Activated CD8-positive, alpha-beta T cell treated with anti-CD3 and anti-CD28 coated beads for 36 hours (primary cell): ENCODE measurements at places on chromosomes 12 and 14. TPM values are rescaled to one million over a fixed set of nuclear protein-coding genes. Genes with fewer than 3 reads are reported as not detected.
A peak's percentile ranks its signal among the peaks of the same experiment; 100 is the strongest.

- H3K4me1 ChIP-seq: no peaks in the 10 kb centered on the region
- no peak for DNase-seq
- no peaks in the 10 kb centered on the region for H3K36me3 ChIP-seq
- no peak overlapping the region for H3K27ac ChIP-seq
- H3K27me3 ChIP-seq: peaks cover 80% of the 10 kb centered on the region
These were observed 7.5 kb upstream of the FOXG1 start for GRCh38 chr14:28758885-28759652.

DNA sequence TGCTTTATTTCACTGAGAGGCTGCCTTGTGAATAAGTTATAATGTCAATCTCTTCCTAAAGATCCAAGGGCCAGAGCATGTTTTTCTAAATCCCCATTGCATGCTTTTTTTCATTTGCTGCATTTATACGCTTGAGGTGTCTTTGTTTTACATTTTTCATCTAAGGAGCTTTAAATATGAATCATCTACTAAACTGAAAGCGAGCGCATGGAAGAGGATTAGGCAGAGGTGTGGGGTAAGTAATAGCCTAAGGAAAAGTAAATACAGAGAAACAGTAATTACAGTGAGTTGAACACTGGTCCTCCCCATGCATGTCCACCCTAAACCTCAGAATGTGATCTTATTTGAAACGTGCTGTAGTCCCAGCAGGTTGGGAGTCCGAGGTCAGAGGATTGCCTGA, 76.4 kb upstream of the METAP2 start:
- H3K27me3 ChIP-seq: peaks cover 11% of the 10 kb centered on the region
- no peak overlapping the region for H3K4me3 ChIP-seq
- no peaks in the 10 kb centered on the region for H3K36me3 ChIP-seq
- no peak for DNase-seq
- H3K27ac ChIP-seq: no peak overlapping the region

DNA sequence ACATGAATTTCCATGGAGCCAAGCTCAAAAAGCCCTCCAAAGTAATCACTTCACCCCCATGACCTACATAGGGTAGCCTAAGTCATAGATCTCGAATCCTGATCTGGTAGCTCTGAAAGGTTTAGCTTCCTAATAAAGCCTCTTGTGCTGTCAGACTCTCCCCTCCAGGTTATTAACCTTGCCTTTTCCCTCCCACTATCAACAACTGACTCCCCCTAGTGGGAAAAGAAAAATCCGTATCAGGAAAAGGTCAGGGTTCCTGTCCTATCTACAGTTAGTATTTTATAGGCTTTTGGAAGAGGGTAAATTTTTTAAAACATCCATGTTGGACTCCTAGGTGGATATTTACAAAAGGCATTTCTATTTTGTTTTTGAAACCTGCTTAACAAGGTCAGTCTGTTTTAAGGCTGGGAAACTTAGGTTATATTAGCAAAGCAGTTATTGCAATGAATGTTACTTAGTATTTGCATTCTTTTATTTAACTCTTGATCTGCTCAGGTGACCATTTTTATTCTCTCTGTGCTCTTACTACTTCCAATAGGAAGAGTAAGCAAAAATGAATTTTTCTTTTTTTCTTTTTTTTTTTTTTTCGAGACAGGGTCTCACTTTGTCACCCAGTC, 8.0 kb downstream of the YY1 start:
- peaks cover 41% of the 10 kb centered on the region for H3K36me3 ChIP-seq
- no peak overlapping the region for H3K4me3 ChIP-seq
- DNase-seq: no peak
- H3K4me1 ChIP-seq: peaks cover 71% of the 10 kb centered on the region
- no peaks in the 10 kb centered on the region for H3K27me3 ChIP-seq

Gene DUSP16
- 28.2 TPM for total RNA-seq

- DNase-seq: no peak
- no peaks in the 10 kb centered on the region for H3K27me3 ChIP-seq
- no peak overlapping the region for H3K27ac ChIP-seq
- H3K4me3 ChIP-seq: no peak overlapping the region
- H3K4me1 ChIP-seq: peaks cover 5% of the 10 kb centered on the region
These were observed 54.5 kb downstream of the CRACR2A start for GRCh38 chr12:3698218-3698974.

Gene RD3L
- total RNA-seq: not detected

Gene NPAS3
- total RNA-seq: not detected

- H3K4me3 ChIP-seq: peak overlapping the region; percentile 92
- H3K4me1 ChIP-seq: peaks cover 35% of the 10 kb centered on the region
- H3K27me3 ChIP-seq: peaks cover 2% of the 10 kb centered on the region
- H3K36me3 ChIP-seq: peaks cover 24% of the 10 kb centered on the region
- peak; percentile 89 for DNase-seq
- peak overlapping the region; percentile 98 for H3K27ac ChIP-seq
These were observed 823 bp upstream of the SMARCC2 start for GRCh38 chr12:56189918-56190694.

DNA sequence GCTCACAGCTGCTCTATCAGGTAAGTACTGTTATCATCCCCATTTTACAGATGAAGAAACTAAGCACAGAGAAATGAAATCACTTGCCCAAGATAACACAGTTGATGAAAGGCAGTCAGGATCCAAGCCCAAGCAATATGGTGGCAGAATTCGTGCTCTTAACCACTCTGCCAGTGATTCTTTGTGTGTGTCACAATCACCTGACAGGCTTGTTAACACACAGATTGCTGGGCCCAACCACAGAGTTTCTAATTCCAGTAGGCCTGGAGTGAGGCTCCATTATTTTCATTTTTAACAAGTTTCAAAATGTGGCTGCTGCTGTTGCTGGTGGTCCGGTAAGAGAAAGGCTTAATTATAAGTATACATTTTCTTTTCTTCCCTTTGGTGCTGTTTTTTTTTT, 134.2 kb downstream of the TGFB3 start:
- no peak for DNase-seq
- H3K27me3 ChIP-seq: no peaks in the 10 kb centered on the region
- H3K4me3 ChIP-seq: no peak overlapping the region
- H3K36me3 ChIP-seq: no peaks in the 10 kb centered on the region
- H3K4me1 ChIP-seq: no peaks in the 10 kb centered on the region

DNA sequence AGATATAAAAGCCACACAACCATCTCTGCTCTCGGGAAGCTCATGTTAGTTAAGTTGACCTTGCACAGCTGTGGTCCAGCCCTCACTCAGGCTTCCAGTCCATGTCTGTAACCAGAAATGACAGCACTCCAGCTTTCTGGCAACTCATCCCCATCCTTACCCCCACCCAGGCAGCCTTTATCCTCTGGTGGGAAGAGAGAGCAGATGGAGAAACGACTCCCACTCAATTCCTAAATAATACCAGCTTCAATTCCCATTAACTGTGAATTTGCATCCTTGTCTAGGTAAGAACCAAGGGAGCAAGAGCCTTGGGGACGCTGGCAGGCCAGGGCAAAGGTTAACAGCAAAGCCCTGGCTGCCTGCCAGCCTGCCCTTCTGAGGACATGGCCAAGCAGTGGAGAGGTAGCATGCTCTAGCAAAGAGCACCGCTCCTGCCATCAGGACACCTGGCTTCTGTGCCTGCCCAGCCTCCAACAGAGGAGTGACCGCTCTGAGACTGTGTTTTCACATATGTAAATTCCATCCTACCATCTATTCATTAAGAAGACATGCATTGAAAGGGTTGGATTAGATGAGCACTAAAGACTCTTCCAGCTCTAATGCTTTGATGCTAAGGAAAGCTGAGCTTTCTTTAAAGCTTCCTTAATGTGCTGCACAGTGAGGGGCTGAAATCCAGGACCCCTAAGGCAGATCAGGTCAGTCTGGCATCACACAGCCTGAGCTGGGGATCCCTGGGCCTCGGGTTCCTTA, 236.1 kb downstream of the GRIN2B start:
- DNase-seq: no peak
- H3K36me3 ChIP-seq: no peaks in the 10 kb centered on the region
- no peak overlapping the region for H3K27ac ChIP-seq
- H3K4me3 ChIP-seq: no peak overlapping the region
- H3K4me1 ChIP-seq: no peaks in the 10 kb centered on the region

GRCh38 chr14:59768855-59769375, 101.7 kb downstream of the RTN1 start:
- no peak overlapping the region for H3K4me3 ChIP-seq
- no peak overlapping the region for H3K27ac ChIP-seq
- peaks cover 3% of the 10 kb centered on the region for H3K27me3 ChIP-seq
- no peak for DNase-seq
- H3K36me3 ChIP-seq: no peaks in the 10 kb centered on the region

Gene CFAP73
- total RNA-seq: 1.9 TPM

- H3K4me1 ChIP-seq: peaks cover 14% of the 10 kb centered on the region
- no peaks in the 10 kb centered on the region for H3K36me3 ChIP-seq
- no peak for DNase-seq
These were observed 21.9 kb upstream of the CDCA4 start for GRCh38 chr14:105042813-105043212.

DNA sequence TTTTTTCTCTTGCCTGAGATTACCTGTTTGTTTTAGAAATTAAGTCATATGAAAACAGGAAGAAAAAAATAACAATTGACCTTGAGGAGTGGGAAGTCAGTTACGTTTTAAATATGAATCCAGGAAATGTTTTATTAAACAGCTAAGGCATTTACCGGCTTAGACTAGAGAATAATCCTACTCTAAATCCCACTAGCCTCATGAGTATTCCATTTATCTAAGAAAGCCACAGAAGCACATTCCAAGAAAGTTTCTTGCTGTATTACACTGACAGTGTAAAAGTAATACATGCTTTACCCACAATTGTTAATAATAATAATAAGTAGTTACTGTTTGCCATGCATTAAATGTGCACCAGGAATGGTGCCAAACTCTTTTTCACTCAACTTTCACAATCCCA, 90.9 kb downstream of the BMP4 start:
- H3K4me3 ChIP-seq: no peak overlapping the region
- H3K27me3 ChIP-seq: no peaks in the 10 kb centered on the region
- no peak overlapping the region for H3K27ac ChIP-seq
- DNase-seq: no peak
- H3K36me3 ChIP-seq: no peaks in the 10 kb centered on the region
- no peaks in the 10 kb centered on the region for H3K4me1 ChIP-seq

Gene GPRC5D
- total RNA-seq: not detected

DNA sequence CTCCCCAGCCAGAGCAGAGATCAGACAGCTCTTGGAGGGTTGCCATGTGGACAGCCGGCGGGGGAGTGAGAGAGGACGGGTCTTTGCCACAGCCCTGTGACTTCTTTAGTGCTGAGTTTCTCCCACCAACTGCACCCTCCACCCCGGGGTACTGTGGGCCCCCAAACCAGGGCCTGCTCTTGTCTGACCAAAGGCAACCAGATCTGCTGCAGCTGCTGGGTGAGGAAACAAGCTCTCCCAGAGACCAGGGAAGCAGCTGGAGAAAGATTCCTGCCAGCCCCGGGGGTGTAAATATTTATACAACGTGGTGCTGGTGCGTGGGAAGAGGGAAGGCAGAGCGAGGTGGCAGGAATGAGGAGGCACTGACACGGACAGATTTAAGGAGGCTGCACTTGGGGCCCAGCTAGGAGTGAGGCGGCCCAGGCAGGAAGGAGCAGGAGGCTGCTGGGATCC, 14.3 kb upstream of the ZFP36L1 start:
- H3K27ac ChIP-seq: peak overlapping the region; percentile 66
- H3K27me3 ChIP-seq: no peaks in the 10 kb centered on the region
- H3K4me1 ChIP-seq: peaks cover 32% of the 10 kb centered on the region
- H3K4me3 ChIP-seq: no peak overlapping the region
- peaks cover 2% of the 10 kb centered on the region for H3K36me3 ChIP-seq

- no peak overlapping the region for H3K4me3 ChIP-seq
- peak; percentile 47 for DNase-seq
These were observed 1.5 kb upstream of the SRRM4 start for GRCh38 chr12:118979763-118980406.

DNA sequence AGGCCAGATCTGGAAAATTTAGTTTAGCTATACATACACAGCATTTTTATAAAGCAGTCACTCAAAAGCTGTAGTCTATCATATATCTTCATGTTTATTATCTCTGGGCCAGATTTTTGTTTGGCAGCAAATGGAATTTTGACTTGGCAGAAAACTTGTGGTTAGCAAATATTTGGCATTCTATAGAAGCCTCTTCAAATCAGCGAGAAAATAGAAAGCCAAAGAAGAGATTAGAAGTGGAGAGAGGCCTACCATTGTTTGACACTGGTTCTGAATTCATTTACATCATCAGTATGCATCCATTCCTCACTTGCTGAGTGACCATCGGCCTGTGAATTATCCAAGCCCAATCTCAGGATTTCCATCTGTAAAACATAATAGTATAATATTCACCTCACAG, 1077.6 kb downstream of the GALC start:
- H3K36me3 ChIP-seq: no peaks in the 10 kb centered on the region
- H3K4me3 ChIP-seq: no peak overlapping the region
- no peaks in the 10 kb centered on the region for H3K4me1 ChIP-seq
- H3K27me3 ChIP-seq: no peaks in the 10 kb centered on the region

Gene MTRFR
- total RNA-seq: 28.1 TPM

DNA sequence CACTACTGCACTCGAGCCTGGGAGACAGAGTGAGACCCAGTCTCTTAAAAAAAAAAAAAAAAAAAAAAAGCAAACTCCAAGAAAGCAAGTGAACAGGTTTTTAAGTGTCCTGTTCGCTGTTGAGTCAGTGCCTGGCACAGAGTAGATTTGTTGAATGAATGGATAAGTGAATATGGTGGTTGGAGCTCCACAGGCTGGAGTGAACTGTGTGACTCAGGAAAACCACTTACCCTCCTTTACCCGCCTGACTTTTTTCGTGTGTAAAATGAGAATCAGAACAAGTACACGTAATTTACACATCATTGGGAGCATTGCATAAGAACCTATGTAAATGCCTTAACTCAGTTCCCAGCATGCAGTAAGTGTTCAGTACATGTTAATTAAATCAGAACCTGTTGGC, 24.0 kb upstream of the ESRRB start:
- H3K4me3 ChIP-seq: no peak overlapping the region
- H3K4me1 ChIP-seq: no peaks in the 10 kb centered on the region
- no peak for DNase-seq

Gene TOGARAM1
- total RNA-seq: 7.9 TPM

Gene TMED10
- 173 TPM for total RNA-seq

GRCh38 chr12:79925492-79925891, 9.4 kb downstream of the PPP1R12A start:
- H3K4me3 ChIP-seq: no peak overlapping the region
- peaks cover 54% of the 10 kb centered on the region for H3K4me1 ChIP-seq
- no peak for DNase-seq
- peaks cover 5% of the 10 kb centered on the region for H3K36me3 ChIP-seq
- H3K27me3 ChIP-seq: no peaks in the 10 kb centered on the region
- H3K27ac ChIP-seq: peak overlapping the region; percentile 53

DNA sequence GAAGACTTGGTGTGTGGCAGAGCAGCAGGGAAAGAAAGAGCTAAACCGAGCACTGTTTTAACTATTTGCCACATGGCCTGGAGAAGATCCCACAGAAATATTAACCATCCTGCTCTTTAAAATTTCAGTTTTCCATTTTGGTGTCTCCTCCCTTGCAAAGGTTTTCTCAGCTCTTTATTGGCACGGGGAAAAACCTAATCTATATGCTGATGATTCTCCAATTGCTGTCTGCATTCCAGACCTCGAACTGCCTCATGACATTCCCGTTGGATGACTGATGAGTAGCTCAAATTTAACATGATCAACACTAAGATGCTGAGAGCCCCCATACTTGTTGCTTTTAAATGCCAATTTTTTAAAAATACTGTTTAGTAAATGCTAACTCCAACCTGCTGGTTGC, 115.0 kb downstream of the EMP1 start:
- no peak overlapping the region for H3K4me3 ChIP-seq
- H3K27ac ChIP-seq: no peak overlapping the region
- no peak for DNase-seq
- peaks cover 25% of the 10 kb centered on the region for H3K27me3 ChIP-seq
